ENCODE measurements at places on chromosomes 5 and 9. TPM values are rescaled to one million over a fixed set of nuclear protein-coding genes. Genes with fewer than 3 reads are reported as not detected.

Gene SLC27A6
- not detected for total RNA-seq

Gene PLEKHG4B
- total RNA-seq: 0.03 TPM

Gene SYNPO
- total RNA-seq: 0.79 TPM

Gene TRIM36
- total RNA-seq: not detected

Gene CMBL
- 0.94 TPM for total RNA-seq

Measured in activated T-cell treated with anti-CD3 and anti-CD28 coated beads, Interleukin-2, amount 50 U/mL, for 4 hours (primary cell).